CD4-positive, alpha-beta T cell treated with Interleukin-6 at 100 ng/mL for 8 hours (primary cell): ENCODE measurements at places on chromosomes 5 and 9.

GRCh38 chr5:152393441-152393840 lies 11.6 kb downstream of the NMUR2 start:
- DNase-seq, result no peak

DNA sequence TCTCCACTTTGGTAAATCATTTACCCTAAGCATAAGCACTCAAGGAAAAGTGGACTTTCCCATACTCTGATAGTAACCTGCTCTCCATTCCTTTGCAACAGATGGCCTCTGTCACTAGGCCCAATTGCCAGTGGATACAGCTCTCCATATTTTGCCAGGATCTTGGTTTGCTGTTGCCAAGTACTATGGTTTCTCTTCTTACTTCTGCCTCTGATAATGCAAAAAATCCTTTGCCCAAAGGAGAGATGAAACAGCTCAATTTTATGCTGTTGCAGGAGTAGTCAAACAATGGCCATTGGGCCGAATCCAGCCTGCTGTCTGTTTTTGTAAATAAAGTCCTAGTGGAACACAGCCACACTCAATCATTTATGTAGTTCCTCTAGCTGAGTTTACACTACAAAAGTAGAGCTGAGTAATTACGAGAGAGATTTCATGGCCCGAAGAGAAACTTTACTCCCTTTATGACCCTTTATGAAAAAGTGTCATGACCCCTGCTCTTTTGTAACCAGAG lies 92.5 kb downstream of the HTR4 start:
- DNase-seq, result no peak

GRCh38 chr9:93969328-93969661 lies 14.1 kb upstream of the BARX1 start:
- no peak for DNase-seq

DNA sequence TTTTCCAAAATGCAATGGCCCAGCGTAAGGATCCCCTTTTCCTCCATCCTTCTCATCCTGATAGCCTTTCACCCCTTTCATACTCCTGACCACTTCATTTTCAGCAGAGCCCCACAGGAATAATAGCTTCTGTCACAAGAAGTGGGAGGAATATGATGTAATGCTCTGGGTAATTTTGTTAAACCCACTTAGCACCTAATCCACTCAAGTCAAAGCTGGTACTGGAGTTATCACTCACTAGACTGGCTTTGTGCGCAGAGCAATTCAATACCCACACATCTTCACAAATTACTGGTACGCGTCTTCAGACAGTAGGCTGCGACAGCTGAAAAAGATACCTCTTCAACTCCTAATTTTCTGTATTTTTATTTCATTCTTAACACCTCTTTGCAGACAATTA lies 2232.8 kb upstream of the WWC1 start:
- no peak for DNase-seq

DNA sequence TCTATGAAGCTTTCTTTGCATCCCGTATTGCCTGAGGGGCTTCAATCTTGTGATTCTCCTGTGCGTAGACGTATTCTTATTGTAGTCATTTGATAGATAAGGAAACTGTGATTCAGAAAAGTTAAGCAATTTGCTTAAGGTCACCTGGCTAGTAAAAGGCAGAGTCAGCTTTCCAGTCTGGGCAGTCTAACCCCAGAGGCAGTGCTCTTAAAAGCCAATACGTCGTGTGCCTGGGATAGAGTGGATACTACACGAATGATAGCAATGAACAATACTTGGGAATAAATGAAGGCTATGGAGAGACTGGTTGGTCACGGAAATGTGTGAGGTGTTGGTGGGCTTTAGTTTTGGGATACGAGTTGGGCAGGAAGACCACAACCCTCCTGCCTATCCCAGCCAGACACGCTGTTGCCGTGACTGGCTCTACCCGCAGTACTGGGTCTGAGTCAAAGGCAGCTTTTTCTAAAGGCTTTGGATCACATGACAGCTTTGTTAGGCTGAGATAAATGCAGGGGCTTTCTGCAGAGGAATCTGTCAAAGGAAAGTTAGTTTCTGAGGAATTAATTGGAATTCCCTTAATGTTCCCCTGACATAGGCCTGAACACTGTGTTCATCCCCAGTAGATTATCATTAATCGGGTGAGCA lies 302.6 kb downstream of the KIF4B start:
- DNase-seq, result no peak

GRCh38 chr5:57157666-57158065 lies 16.2 kb upstream of the GPBP1 start:
- DNase-seq, result no peak

DNA sequence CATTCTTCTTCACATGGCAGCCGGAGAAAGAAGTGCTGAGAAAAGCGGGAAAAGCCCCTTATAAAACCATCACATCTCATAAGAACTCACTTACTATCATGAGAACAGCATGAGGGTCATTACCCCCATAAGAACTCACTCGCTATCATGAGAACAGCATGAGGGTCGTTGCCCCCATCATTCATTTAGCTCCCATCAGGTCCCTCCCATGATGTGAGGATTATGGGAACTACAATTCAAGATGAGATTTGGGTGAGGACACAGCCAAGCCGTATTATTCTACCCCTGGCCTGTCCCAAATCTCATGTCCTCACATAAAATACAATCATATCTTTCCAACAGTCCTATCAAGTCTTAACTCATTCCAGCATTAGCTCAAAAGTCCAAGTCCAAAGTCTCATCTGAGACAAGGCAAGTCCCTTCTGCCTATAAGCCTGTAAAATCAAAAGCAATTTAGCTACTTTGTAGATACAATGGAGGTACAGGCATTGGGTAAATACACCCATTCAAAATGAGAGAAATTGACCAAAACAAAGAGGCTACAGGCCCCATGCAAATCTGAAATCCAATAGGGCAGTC lies 79.1 kb downstream of the MROH2B start:
- DNase-seq, result no peak

DNA sequence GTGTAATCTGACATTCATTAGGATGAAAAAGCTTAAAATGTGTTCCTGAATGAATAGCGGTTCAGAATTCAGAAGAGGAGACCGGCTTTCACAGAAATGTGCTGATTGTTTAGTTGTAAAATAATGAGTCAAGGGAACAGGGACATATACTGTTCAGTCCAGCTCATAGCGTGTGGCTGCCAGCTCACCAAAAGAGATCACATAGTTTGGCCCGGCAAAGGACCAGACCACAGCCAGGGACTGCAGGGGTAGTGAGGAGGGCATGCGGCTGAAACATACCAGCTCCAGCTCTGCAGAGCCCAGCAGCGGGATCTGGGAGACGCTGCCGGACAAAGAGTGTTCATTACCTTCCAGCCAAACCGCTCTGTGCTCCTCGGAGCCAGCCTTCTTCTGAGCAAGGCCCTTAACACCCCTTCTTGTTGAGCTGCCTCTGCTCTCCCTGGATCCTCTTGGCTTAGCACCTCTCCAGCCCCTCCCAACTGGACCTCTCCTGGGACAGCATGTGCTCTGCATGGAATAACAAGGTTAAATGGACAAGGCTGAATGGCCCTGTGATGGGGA lies 116.8 kb upstream of the CNTLN start:
- DNase-seq, result no peak

DNA sequence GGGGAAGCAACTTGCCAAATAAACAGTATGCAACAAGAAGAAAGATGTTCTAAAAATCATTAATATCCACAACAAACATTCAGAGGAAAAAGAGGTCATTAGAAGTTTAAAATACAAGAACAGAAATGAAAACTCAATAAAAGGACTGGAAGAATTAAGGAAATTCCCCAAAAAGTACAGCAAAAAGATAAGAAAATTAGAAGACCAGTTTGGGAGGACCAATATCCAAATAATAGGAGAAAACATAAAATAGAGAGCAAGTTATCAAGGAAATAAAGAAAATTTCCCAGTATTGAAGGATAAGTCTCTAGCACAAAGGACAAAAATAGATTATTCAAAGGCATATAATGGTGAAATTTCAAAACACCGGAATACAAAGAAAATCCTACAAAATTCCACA lies 21.9 kb downstream of the DIAPH1 start:
- no peak for DNase-seq

DNA sequence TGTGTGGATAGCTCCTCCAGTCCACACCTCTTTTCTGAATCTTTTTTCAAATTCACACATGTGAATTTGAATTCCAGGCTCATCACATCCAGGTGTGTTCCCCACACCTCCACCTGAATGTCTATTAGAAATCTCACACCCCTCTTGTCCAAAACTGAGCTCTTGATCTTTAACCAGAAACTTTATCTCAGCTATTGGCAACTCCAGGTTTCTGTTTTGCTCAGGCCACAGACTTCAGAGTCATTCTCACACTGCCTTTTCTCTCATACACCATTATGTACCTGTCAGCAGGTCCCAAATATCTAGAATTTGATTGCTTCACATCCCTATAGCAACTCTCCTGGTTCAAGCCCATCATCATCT lies 11.6 kb downstream of the NIPSNAP3B start:
- DNase-seq, result no peak

GRCh38 chr5:167051402-167051768 lies 1240.1 kb upstream of the WWC1 start:
- no peak for DNase-seq

DNA sequence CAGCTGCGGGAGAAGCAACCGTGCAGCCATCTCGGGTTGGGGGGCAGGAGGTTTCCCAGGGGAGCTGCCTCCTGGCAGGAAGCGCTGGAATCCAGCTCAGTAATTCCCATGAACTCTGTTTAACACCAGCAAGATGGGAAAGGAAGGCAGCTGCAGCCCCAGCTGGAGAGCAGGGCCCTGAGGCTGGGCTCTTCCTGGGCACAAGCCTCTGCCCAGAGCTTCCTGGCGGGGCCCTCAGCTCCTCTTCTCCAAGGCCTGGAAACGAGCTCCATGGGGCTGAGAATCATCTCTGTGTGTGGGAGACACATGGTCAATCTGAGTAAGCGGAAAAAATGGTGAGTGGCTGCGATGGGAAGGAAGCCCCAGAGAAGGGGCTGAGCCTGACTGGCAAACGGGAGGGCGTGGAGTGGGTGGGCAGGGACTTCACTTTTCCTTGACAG lies 6.3 kb downstream of the MRPL36 start:
- DNase-seq, result no peak

GRCh38 chr9:18442629-18443491 lies 31.1 kb upstream of the ADAMTSL1 start:
- no peak for DNase-seq

DNA sequence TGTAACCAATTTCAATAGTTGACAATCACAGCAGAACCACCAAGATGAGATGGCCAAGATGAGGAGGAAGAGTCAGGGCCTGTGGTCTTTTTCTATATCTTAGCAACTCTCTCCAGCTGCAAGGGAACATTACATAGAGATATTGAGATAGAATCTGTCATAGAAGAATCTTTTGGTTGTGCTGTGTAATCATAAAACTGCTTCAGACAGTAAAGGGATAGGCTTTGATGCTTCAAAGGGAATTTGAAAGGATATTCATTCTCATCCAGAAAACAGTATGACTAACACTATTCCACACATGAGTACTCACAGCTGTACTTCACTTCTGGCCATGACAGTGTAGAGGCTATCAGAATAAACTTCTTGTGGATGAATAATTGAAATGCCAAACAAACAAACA lies 145.9 kb downstream of the YIPF5 start:
- no peak for DNase-seq
